ENCODE measurements at places on chromosomes 4 and X.

DNA sequence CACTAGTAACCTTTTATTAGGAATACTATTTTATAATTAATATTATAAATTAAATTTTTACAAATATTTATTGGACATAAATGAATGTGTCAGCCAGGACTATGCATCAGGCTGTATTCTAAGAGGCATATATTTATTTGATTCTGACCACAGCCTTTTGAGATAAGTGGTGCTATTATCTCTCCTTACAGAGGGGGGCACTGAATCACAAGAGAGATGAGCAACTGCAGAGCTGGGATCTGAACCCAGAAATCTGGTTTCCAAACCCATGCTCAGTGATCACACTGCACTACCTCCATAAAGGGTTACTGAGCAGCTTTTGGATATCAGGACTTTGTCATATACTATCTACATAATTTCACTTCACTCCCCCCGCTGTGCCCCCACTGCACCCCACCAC, 322.0 kb downstream of the TMA16 start:
- no peak for DNase-seq

- no peak for DNase-seq
Measured at GRCh38 chr4:186264660-186265059, 1.3 kb upstream of the F11 start.

GRCh38 chr4:122716825-122717448, 15.6 kb upstream of the BBS12 start:
- DNase-seq: peak; percentile 15

DNA sequence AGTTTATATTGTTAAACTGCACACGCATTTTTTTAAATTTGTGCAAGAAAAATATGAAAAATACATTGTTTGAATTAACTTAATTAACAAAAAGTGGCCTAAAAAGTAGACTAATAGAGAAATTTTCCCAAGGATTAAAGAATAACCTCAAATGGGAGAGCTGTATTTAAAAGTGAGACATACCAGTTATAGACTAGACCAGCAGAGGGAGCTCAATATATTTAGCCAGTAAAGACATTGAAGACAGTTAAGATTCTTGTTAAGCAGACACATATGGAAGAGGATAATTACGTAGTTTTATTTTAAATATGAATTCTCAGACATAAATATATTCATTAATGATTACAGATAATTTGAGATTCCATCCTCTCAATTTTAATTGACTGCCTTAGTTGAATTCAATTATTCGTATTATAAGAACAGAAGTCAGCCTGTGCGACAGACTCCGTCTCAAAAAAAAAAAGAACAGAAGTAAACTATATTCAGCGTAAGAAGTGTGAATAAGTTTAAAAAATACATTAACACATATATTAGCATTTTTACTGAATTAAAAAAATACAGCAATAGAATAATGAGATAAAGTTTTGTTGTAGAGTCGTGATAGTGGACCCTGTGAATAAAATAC, 64.8 kb downstream of the GLRA3 start:
- DNase-seq: no peak

GRCh38 chr4:170671171-170671570, 581.4 kb upstream of the AADAT start:
- DNase-seq: no peak
